Pulmonary artery endothelial cell (primary cell): ENCODE measurements at places on chromosomes 6 and 20.

GRCh38 chr6:5271926-5272325 is 10.6 kb downstream of the FARS2 start:
- DNase-seq, result no peak

DNA sequence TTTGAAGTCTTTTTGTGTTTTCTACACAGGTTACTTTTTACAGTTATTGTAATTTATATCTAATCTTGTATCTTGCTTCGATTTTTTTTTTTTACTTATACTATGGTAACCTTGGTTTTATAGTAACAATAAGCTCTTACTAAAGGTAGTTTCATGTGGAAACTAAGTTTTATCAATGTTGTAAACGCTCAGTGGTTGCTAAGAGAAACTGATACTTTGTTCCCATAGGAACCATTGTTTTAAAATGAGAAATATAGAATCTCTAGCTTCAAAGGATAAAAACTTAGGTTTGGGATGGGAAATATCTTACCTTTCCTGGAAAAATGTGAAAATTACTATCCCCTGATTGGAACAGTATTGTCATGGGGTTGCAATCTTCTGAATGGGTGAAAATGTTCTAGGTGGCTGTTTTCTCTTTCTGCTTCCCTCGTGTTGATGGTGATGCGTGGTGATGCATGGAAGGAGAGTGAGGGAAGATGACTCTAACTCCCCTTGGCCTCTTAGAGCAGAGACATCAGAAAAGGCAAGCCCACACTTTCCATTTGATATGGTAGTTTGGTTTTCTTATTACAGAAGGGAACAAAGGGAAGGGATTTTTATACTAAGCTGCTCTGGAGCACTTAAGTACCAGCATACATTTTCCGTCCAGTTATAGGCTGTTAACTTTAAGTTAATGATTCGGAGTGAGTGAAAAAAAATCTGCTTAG is 23.5 kb upstream of the BACH2 start:
- DNase-seq, result no peak

DNA sequence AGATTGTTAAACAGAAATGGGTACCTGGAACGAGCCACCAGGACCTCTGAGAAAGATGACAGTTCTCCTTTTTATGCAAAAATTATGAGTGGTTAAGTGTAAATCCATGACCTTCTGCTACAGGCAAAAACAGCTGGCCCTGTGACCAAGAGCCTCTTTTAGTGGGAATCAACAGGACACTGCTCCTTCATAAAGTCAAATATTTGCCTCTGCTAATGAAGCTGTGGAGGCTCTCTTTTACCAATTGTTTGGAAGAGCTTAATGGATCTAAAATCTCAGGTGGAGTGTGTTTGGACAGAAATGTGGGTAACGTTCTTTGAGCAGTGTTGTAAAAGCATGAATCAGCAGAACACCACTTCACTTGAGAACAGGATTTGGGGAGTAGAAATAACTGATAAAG is 117.5 kb upstream of the PCSK2 start:
- no peak for DNase-seq

GRCh38 chr6:16688984-16689636 is 72.2 kb downstream of the ATXN1 start:
- peak; percentile 81 for DNase-seq

GRCh38 chr20:3551681-3552434 is 81.0 kb downstream of the ATRN start:
- no peak for DNase-seq

DNA sequence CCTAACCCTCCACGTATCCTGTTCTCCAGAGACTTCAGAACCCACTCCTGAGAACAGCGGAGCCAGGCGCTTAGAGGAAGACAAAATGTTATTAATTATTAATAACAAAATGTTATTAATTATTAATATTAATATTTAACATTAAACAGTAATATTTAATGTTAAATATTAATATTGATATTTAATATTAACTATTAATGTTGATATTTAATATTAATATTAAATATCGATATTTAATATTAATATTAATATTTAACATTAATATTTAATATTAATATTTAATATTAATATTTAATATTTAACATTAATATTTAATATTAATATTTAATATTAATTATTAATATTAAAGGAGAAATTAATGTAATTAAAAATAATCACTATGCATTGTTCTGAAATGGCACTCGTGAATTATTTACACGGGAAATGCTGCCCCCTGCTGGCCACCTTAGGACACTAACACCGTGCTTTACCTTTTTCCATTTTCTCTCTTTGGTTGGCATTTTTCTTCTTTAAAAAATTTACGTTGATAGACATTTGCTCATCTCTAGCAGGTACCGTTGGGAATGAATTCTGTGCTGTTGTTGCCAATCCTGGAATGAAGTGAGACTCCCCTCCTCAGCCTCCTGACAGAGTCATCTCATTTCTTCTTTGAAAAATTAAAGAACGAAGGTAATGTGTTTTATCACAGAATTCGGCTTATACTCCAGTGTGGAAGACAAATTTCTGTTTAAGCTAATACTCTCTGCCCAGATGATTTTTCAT is 7.5 kb upstream of the GGTLC1 start:
- no peak for DNase-seq

DNA sequence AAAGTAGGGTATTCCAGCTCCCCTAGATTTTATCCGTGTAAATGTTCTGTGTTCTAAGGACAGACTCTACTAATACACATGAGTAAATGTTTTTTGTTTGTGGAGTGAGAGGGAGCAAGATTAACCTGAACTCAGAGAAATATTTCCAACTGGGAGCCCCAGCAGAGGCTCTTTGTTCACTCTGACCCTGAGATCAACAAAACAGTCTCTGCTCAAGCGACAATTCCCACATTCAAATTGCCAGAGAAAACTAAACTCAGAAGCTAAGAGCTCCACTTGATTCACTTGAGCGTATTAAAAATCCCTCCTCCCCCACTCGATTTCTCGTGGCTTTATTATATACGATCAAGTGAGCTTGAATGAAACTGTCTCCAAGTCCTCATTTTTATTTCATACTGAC is 413.9 kb upstream of the JARID2 start:
- no peak for DNase-seq

DNA sequence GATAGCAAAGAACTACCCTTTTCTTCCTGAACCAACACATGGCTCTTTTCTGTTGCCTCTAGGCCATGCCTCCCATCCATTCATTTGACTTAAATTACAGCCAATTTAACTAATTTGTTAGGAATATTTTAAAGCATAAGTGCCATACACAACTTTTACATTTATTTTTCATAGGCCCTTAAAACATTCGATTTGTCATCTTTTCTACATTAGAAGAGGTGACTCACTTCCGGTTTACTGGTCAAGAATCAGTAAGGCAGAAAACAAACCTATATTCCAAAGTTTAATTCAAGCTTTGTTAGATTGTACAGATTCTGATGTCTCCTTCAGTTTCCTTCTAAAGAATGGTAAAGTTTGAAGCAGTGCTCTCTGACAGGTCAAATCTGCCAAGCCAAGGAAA is 344.3 kb downstream of the SAMD5 start:
- DNase-seq, result no peak

GRCh38 chr6:21665110-21665391 is 71.5 kb downstream of the SOX4 start:
- DNase-seq, result no peak

- no peak for DNase-seq
Observed at GRCh38 chr6:119764927-119765681, 415.5 kb upstream of the MAN1A1 start.

DNA sequence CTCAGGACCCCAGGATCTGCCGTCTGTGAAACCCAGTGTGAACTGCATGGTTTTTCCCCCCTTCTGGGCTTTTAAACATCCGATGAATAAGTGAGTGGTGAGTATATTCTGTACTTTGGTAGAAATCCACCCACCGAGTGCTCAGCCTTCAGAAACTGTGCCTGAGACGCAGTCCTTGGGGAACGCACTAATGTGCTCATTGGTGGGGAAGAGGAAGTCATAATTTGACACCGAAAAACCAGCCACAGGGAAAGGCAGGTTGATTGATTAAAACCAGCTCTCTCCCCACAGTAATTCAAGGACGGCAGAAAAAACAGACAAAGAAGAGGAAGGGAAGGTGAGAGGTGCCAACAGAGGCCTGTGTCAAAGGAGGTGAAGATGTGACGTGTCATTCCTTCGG is 21.7 kb downstream of the EDN3 start:
- DNase-seq, result no peak
